ENCODE measurements at places on chromosomes 5 and 9. TPM values are rescaled to one million over a fixed set of nuclear protein-coding genes. Genes with fewer than 3 reads are reported as not detected.

- DNase-seq, result no peak
These were observed 31.0 kb downstream of the PCBD2 start for GRCh38 chr5:134935711-134936602.

GRCh38 chr9:112764837-112765236 is 14.3 kb downstream of the SNX30 start:
- no peak for DNase-seq

- DNase-seq, result no peak
These were observed 22.3 kb downstream of the MINAR2 start for GRCh38 chr5:129770024-129770820.

GRCh38 chr9:98929895-98930341 is 13.8 kb upstream of the COL15A1 start:
- DNase-seq, result no peak

DNA sequence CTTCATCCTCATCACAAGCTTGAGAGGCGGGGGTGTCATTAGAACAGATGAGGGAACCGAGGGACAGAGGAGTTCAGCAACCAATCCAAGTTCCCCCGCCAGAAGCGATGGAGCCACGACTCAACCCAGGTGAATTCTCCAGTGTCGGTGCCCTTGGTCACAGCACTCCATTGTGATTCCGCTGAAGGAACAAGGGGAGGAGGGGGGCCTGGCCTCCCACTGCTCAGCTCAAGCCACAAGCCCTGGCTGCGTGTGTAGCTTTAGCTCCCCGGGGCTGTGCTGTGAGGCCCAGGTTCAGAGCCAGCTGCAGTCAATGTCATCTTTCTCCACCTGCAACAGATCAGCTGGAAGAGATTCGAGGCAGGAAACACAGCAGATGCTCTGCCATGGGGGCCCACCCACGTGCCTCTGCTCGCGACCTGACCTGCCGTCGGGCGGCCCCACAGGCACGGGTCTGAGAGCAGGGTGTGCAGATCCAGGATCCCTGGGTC is 72.6 kb downstream of the GTF3C4 start:
- DNase-seq, result no peak

- no peak for DNase-seq
These were observed 187.0 kb upstream of the EFNA5 start for GRCh38 chr5:107857785-107858184.

- peak; percentile 70 for DNase-seq
These were observed 910 bp downstream of the TRIM14 start for GRCh38 chr9:98117984-98118639.

- DNase-seq, result no peak
These were observed 370.3 kb downstream of the NNT start for GRCh38 chr5:43973318-43973717.

DNA sequence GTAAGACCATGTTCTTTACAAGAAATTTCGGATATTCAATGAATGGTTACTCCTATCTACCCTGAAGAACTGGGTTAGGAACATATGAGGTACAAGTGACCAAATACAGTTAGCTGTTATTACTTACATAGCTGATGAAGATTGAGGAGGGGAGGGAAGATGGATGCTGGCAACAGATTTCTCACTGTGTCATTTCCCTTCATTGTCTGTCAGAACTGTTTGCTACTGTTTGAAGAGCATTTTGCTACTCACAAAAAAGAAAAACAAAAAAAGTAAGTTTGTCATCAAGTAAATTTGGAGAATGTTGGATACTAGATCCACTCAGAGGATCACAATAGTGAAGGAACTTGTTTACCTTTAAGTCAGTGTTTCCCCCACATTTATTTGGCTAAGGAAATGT is 53.7 kb downstream of the ENC1 start:
- no peak for DNase-seq

GRCh38 chr5:87825583-87825982 is 412.9 kb upstream of the CCNH start:
- no peak for DNase-seq

DNA sequence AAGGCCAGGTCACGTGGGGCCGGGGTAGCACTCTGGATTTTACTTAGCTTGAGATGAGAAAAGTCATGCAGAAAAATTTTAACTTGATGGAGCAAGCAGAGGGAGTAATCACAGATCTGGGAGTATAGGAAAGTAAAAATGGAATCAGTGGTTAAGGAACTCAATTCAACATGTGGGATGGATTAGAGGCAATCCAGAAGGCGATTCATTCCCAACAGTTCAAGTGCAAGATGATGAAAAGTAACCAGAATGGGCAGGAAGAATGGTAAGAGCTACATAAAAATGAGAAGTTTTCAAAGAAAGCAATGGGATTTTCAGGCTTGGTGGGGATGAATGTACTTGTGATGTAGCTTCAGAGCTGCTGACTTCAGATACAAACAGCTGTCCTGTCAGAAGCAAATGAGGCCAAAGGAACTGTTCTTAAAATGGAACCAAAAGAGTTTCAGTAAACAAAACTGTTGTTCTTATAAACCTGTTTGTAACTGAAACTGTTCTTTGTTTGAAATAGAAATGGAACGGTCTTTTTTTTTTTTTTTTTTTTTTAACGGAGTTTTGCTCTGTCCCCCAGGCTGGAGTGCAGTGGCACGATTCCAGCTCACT is 5.6 kb upstream of the SEC24A start:
- DNase-seq, result no peak

DNA sequence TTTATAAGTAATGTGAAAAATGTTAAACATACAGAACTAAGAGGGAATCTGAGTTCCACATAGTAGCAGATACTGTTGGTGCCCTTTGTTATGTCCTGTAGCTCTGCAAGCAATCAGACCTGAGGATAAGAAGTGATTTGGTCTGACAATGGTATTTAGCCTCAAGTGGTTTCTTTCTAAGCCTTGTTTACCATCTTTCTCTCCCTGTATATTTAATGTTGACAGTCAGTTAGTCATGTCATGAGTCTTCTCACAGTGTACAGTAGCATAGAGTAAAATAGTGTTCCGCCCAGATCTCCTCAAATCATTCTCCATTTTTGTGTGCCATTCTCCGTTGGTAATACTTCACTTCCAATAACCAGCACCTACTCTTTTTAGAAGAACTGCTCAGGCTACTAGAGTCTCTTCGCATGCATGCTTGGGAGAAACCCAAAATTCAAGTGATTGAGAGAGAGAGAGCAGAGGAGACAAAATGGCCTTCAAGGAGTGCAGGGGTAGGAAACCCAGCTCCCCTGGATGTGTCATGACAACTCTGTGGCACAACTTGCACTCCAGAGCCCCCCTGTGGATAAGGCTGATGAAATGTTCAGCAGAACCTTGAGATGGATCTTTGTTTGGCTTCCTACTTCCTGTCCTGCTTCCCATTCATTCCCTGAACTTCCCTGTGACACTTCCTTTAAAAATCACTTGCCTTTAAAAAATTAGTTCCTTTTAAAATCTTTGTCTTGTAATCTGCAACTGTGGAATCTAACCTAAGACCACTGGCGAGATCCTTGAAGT is 129.2 kb upstream of the FST start:
- no peak for DNase-seq

- DNase-seq, result no peak
These were observed 42.4 kb downstream of the PDE6A start for GRCh38 chr5:149902177-149902576.

GRCh38 chr5:14331386-14331781 is 188.2 kb downstream of the TRIO start:
- DNase-seq, result peak; percentile 24

DNA sequence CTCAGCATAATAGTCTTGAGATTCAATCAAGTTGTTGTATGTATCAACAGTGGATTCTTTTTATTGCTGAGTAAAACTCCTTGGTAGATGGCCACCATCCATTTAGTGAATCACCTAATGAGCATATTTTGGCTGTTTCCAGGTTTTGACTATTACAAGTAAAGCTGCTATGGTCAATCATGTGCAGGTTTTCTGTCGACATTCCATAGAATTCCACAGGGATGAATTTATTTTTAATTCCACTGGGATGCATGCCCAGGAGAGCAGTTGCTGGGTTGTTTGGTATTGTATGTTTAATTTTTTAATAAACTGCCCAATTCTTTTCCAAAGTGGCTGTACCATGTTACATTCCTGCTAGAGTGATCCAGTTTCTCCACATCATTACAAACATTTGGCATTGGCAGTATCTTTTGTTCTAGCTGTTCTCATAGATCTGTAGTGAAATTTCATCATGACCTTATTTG is 10.5 kb upstream of the S1PR3 start:
- no peak for DNase-seq

DNA sequence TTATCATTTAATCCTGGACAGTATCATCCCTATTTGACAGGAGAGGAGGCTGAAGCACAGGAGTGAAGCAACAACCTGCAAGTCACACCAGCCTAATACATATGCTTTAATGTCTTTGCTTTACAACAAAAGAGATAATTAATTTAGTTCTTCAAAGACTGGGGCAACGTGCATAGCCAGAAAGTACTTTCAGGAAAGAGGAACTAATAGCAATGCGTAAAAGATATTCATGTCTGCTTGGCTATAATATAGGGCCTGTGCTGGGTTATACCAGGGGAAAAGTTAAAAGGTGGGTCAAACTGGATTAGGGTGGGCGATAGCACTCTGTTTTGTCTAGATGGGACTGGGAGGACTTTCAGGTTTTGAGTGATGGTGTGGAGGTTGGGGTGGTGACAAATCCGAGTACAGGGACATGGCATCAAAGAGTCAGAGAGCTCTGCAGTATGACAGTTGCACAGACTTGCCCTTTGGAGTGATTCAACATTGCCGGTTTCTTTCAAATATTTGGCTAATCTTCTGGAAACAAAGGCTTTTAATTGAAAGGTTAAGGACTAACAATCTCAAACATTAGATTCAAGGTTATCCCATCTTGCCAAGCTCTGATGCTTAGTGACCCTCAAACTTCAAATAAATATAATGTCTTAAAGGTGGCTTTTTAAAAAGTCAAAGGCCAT is 11.9 kb downstream of the DAB2 start:
- no peak for DNase-seq

DNA sequence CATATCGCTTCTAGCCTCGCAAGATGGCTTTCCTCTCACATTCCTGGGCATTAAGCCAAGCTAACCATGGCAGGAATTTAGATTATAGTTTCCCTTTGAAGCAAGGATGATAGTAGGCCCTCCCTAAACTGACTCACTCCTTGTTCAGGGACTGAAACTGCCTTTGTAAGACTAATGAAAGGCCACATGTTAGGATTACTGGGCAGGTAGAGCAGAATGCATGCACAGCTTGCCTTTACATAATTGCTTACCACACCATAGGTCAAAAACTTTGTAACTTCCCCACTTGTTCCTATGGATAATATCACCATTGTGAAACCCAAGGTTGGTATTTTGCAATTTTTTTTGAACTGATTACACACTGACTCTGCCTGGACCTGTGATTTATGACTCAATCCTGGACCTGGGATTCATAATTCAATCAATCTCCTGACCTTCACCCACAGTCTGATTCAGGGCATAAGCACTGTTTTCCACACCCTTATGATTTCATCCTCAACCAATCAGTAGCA is 41.0 kb upstream of the PRDM9 start:
- no peak for DNase-seq

GRCh38 chr5:178467568-178468195 is 122.5 kb downstream of the COL23A1 start:
- no peak for DNase-seq

DNA sequence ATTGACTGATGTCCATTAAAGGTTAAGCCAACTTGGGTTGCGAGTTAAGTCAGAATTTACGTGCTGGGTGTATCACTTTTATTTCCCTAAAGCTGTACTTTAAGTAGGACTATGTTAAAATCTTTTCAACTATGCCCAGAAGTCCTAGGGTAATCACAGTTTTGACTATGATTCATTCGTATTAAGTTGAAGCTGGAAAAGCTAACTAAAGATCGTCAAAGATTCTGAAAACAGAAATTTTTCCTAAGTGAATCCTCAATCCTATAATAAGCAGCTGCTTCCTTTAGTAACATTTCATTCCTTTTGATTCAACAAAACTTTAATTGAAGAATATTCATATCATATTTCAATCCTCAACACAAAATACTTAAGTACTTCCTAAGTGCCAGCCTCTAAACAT is 460.4 kb downstream of the ACTL7B start:
- DNase-seq, result no peak

- DNase-seq, result no peak
These were observed 8.6 kb downstream of the GOLGA1 start for GRCh38 chr9:124932333-124932732.

DNA sequence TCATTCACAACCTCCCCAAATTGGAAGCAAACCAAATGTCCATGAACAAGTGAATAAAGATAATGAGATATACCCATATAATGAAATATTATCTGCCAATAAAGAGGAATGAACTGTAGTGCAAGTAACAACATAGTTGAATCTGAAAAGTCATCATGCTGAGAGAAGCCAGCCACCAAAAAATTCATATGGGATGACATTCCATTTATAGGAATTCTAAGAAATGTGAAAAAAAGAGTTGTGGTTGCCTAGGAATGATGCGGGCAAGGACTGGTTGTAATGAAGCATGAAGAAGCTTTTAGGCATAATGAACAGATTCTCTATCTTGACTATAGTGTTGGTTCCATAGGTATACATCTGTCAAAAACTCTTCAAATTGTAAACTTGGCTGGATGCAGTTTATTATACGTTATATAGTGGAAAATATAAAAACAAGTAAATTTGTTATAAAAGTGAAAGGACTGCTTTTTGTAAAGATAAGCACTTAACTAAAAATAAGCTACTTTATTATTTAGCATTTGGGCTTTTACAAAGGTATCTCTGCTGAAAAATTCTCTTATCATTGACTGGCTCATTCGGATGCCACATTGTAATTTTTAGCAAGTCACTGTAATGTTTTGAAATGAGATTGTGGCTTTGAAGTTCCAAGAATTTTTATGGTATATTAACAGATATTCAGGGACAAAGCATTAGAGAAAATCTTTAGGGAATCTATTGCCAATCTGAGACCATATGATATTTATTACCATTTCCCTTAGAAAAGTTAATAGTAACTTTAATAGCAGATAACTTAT is 21.2 kb upstream of the TTC23L start:
- DNase-seq, result no peak

Gene DMRT3
- total RNA-seq, result not detected

Gene SPINK6
- not detected for total RNA-seq

Gene FAM78A
- total RNA-seq, result 52.3 TPM

Gene PCDHGC5
- total RNA-seq, result not detected

Gene ENTPD8
- total RNA-seq, result not detected

Gene CAAP1
- 17.1 TPM for total RNA-seq

Gene ESM1
- total RNA-seq, result not detected

Gene WWC1
- total RNA-seq, result 2.1 TPM

Gene P4HA2
- total RNA-seq, result 6.1 TPM

Gene ANKRD18A
- total RNA-seq, result 6.4 TPM

Gene ZNF462
- total RNA-seq, result 0.27 TPM

Gene SLC23A1
- total RNA-seq, result 0.53 TPM

Gene NAIP
- 0.91 TPM for total RNA-seq

Gene AMBP
- total RNA-seq, result not detected

Gene IL13
- total RNA-seq, result 5.5 TPM
